ENCODE measurements at places on chromosomes 4 and X.

GRCh38 chrX:108219949-108220601 is 128.5 kb downstream of the ATG4A start:
- DNase-seq, result no peak

- DNase-seq, result peak; percentile 17
Measured at GRCh38 chrX:51496501-51497291, at the start of gene NUDT11. TSS of gene NUDT11 (minus strand) at chrX:51496592. CDS start at chrX:51496444, 148 bp downstream.

DNA sequence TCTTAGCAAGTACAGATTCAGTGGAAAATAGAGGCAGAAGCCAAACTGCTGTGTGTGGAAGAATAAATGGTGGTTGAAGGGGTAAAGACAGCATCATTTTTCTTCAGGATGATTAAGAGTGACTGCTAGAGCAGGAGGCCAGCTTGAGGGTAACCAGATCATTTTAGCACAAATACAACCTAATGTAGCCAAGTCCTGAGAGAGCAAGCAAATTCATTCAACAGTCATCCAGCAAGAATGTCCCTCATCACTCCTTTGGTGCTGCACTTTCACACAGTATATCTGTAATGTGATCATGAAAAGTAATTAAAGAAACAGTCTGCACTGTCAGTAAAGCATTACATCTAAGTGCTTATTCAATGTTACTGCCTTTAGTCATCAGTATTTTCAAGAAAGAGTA is 44.8 kb downstream of the NPFFR2 start:
- no peak for DNase-seq

GRCh38 chr4:146511381-146511780 is 10.4 kb downstream of the SLC10A7 start:
- DNase-seq, result no peak

DNA sequence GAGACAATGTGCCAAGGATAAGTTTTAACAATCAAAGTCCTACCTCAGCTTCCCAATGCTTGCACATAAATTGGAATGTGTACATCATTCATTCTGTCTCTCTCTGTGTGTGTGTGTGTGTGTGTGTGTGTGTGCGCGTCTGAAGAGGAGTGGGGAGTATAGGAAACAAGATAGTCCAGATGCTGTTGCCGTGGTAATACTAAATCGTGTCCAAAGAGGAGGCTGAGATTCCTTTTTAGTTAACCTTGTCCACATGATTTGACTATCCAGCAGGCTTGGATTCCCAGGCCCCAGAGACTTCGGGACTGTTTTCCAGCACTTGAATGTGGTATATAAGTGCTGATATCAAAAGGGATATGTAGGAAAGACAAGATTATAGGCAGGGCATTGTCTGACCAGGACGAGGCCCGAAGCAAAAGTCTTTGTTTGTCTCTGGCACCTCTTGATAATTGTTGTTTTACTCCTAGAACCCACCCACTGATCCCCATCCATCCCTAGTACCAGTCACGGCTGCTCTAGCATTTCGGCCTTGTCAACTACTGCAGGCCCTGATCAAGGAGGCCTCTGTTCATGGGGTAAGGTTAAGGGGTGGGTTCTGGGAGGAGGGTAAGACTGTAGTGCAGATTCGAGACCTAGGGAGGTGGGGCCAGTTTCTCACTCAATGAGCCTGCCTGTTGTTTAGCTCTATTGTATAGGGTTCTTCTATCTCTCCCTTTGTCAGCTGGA is 3.9 kb downstream of the PLP1 start:
- DNase-seq, result no peak

DNA sequence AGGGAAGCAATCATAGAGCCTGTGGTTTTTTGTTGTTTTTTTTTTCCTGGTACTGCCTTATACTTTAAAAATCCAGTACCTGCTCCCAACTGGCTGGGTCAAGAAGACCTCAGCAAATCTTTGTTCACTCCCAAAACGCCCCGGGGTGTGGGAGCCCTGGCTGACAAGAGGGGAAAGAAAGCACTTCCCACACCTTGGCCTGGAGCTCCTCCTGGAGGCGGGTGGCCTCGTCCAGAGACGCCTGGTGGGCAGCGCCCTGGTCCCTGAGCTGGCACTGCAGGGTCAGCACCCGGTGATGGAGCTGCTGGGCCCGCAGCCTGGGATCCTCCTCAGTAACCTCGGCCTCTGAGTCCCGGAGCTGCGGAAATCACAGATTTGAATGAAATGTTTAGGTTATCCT is 38.2 kb downstream of the C4orf50 start:
- no peak for DNase-seq

GRCh38 chrX:71182871-71183270 is 38.2 kb downstream of the NLGN3 start:
- DNase-seq, result no peak

All from smooth muscle cell of the brain vasculature (primary cell).